ENCODE measurements at places on chromosomes 13 and 19.

GRCh38 chr13:79070343-79070974 is 335.6 kb downstream of the RBM26 start:
- no peak for DNase-seq

GRCh38 chr13:31930901-31931522 is 100.6 kb upstream of the FRY start:
- no peak for DNase-seq

- no peak for DNase-seq
These were observed 1.7 kb upstream of the KLK12 start for GRCh38 chr19:51036519-51036918.

GRCh38 chr19:14096272-14096992 is 5.9 kb upstream of the SAMD1 start:
- no peak for DNase-seq

GRCh38 chr13:31119966-31120700 is 41.6 kb downstream of the HSPH1 start:
- no peak for DNase-seq

DNA sequence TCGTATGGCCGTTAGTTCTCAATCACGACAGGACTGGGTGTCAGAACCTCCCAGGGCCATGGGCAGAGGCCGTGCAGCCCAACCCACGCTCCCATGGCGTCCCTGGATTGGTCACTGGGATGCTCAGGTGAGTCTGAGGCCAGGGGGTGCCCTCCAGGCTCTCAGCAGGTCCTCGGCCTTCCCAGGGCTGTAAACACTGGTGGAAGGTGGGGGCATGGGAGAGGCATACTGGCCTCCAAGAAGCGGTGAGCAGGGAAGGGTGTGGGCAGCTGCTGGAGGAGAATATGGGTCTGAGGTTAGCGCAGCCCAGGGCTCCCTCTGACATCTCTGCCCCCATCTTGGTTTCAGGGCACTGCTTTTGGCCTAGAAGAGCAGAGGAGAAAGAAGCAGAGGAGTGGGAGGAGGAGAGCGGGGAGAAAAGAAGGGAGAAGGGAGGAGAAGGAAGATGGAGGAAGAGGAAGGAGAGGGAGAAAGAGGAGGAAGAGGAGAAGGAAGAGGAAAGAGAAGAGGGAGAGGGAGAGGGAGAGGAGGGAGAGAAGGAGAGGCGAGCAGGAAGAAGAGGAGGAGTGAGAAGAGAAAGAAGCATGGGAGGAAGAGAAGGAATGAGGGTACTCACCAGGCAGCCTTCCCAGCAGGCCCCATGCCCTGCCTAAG is 62.3 kb downstream of the CEBPG start:
- no peak for DNase-seq

GRCh38 chr13:93517658-93518057 is 291.1 kb downstream of the GPC6 start:
- DNase-seq: no peak

DNA sequence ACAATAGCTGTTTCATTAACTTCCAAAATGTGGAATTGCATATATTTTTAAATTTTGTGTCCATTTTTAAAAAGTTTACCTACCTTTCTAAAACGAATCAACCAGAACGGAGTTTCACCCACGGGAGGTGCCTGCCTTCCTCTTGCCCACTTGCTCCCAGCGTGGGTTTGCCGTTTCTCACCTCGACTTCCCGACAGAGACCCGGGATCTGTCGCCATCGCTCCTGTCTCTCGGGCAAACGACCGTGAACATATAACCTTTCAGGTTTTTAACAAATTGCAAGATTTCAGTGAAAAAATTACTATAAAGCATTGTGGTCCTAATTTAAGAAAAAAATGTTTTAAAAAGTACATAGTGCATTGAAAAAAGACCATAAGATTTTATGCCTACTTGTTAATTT is 4.2 kb downstream of the TMEM255B start:
- DNase-seq: no peak

DNA sequence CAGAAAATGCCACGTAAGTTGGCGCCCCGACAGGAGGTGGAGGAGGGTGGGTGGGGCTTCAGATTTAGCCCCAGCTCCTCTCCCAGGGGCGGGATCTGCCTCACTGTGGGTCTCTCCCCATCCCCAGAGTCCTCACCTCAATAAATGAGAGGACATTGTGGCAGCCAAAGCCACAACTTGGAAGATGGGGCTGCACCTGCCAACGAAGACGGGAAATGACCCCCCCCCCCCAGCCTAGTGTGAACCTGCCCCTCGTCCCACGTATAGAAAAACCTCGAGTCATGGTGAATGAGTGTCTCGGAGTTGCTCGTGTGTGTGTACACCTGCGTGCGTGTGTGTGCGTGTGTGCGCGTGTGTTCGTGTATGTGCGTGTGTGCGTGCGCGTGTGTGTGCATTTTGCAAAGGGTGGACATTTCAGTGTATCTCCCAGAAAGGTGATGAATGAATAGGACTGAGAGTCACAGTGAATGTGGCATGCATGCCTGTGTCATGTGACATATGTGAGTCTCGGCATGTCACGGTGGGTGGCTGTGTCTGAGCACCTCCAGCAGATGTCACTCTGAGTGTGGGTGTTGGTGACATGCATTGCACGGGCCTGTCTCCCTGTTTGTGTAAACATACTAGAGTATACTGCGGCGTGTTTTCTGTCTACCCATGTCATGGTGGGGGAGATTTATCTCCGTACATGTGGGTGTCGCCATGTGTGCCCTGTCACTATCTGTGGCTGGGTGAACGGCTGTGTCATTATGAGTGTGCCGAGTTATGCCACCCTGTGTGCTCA is 1.5 kb upstream of the TRAPPC5 start:
- DNase-seq: peak; percentile 83

DNA sequence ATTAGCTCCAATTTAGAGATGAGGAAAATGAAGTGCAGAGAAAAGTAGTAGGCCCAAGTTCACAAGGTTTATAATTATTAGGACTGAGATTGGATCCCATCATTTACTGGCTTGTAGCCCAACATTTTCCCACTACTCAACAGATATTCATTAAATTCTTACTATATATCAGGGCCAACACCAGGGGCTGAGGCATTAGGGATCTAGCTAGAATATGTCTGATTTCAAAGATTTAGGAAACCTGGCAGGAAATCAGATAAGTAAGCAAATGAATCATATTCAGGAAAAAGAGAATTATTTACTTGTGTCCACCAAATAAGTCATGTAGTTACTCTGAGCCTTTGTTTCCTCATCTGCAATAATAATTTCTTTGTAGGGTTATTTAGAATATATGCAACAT is 94.3 kb downstream of the OXGR1 start:
- no peak for DNase-seq

DNA sequence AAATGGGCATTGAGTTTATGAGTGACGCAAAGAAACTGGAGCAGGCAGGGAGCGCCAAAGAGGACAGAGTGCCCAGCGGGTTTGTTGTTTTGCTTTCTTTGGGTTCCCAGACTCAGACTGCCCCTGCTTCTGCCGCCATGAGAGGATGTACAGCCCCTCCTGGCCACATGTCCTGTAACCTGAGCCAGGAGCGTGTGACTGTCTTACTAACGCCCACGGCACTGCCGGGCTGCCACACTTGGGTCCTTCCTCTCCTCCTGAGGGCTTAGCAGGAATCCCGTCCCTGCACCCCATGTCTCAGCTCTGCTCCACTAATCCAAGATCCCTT is 80.5 kb downstream of the GPR12 start:
- no peak for DNase-seq

- no peak for DNase-seq
These were observed 1.1 kb downstream of the RPL36 start for GRCh38 chr19:5690955-5691821.

DNA sequence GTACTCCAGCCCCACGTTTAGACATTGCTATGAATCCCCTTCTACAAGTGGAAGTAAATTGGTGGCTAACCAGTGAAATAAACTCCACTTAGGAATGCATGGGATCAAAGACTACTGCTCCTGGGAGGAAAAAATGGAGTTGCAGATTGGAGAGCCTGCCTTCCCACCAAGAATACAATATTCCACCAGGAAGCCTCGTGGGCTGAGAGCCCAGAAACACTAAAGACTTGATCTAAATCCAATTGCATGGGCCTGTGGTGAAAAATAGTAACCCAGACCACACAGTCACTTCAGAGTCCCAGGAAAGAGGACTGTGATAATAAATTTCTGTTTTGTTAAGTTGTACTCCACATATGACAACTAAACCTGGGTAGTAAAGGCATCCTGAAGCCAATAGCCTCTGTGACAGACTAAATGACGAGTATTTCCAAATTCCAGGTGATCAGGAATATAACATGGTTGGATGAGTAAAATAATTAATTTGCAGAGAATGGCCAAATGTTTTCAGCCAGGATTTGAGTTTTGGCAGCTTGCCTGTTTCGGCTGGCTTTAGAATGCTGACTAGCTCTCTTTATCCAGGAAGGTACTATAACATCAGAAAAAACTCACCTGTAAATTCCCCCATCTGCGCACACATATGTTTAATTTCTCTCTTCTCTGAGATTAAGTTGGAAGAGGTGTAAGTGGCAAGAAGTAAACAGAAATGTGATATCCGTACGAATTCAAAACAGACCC is 480.3 kb downstream of the LIG4 start:
- no peak for DNase-seq

DNA sequence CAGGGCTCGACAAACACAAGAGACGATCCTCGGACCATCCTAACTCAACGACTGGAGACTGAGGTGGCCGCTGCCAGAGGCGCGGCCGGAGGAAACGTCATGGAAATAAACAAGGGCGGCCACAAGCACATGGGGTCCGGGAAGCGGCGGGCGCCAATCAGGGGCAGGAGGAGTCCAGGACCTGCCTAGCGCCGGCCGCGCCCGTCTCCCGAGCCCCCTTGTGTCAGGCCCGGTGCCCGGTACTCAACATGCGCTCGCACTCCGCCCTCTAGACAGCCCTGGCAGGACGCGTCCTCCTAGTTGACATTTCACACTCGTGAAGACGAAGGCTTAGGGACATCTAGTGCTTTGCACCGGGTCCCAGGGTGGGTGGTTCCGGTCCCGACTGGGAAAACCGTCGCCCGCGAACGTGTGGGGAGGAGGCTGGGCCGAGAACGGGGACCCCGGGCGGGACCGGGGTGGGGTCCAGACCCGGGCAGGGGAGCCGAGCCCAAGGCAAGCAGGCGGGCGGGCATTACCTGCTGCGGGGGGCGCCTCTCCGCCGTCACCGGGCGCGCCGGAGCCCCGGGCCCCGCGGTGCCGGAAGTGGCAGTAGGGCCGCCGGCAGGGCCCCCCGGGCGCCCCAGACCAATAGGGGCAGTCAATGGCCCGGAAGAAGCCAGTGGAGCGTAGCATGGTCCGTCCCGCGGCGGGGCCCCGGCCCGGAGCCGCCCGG is 442 bp downstream of the REXO1 start:
- DNase-seq: peak; percentile 66

DNA sequence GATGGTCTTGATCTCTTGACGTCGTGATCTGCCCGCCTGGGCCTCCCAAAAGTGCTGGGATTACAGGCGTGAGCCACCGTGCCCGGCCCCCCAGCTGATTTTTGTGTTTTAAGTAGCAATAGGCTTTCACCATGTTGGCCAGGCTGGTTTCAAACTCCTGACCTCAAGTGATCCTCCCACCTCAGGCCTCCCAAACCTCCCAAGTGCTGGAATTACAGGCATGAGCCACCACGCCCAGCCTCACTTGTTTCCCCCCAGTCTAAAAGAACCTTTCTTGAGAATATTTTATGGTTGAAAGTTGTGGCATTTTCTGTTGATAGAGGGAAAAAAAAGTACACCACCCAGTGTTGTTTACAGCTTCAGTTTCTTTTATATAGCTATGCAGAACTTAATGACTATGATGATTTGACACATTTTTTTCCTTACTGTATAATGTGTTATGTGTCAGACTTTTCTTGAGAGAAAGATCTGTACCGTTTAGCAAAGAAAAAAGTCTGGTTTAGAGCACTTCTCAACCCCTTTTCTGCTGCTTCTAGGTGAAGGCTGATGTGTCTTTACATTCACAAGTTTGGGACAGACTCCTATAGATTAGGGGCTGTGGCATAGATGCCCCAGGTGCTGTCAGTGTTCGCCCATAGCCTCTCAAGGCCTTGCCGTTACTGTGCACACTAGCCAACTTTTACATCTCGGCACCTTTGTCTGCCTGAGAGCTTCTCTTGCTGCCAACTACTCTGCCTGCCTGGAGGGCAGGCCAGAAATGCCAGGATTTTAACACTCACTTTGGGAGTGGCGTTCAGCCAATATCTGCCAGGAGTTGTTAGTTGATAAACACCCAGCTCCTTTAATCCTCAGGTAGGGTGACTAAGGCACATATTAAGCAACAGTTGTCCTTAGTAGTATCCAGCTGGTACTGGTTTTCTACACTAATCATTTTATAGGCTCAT is 33.0 kb downstream of the KCTD4 start:
- DNase-seq: peak; percentile 90

DNA sequence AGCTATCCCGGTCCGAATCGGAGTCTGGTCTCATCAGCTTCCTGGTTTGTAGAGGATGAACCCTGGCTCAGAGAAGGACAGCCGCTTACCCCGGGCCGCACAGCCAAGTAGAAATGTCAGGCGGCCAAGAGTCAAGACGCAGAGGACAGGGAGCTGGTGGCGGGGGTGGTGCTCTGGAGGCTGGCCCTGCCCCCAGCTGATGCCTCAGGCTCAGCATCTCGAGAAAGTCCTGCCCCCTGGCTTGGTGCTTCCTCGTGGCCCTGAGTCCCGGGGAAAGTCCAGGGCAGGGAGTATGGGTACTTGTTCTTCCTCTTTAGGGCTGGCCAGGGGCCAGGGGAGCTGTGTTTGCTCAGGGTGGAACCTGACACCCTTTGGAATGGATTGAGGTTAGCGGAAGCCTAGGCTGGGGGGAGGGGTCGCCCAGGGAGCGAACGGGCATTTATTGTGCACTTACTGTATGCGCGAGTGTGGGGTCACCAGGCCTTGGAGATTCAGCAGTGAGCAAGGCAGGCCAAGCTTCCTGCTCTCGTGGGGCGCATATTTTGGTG is 2.2 kb downstream of the TJP3 start:
- no peak for DNase-seq

DNA sequence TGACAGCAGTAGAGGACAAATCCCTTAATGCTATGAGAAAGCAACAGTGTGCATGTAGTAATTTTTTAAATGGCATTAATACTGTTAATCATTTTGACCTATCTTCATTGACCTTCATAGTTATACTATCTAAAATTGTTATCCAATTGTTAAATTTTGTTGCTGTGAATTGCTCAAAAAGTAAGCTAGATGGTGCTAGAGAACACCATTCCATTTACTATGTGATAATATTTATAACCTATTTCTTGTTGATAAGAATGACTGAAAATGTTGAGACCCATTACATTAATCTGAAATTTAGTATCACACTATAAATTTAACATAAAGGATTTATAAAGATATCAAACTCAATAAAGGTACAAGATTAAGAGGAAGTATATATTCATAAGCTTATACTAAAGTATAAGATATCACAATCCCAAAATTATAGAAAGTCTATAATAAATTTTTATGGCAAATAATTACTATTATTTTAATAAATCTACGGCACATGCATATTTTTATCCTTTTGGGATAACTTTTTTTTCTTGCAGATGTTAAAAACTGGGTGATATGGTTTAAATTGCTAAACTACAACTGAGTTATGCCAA is 1573.3 kb downstream of the PCDH9 start:
- no peak for DNase-seq

All from hematopoietic multipotent progenitor cell treated with erythropoietin and hydrocortisone succinate and interleukin-3 and kit ligand, for 17 days (in vitro differentiated cells).